ENCODE measurements at places on chromosomes 12 and 14.

DNA sequence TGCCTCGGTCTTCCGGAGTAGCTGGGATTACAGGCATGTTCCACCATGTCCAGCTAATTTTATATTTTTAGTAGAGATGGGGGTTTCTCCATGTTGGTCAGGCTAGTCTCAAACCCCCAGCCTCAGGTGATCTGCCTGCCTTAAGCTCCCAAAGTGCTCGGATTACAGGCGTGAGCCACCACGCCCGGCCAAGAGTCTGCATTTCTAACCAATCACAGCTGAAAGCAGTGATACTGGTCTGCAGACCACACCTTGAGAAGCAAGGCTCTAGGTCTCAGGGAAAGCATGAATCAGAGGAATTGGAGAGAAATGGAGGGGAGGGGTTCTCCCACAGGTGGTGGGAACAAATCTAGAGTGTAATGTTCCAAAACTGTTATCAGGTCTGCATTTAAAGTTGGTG is 55.2 kb upstream of the TMEM263 start:
- DNase-seq = no peak

DNA sequence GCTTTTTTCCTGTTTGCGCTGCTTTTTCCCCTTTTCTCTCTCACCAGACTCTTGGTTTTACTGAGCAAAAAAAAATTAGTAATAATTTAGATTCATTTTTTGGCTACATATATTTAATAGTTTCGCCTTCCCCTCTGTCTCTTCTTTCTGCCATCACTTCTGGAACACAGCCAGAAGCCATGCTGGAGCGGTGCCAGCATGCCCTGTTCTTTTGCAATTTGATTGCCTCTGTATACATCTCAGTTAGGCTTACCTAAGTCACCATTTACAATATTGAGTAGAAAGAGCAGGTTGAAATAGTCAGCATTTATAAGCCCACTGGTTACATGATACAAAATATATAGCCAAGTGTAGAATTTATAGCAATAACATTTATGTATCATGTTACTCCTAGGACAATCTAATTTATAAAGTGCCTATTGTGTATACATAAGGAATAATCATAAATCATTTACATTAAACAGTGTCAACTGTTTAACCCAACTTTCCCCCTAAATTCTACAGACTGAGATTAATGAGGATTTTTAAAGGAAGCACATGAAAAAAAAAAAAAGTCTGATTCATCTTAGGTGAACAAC is 413.8 kb upstream of the SOX5 start:
- no peak for DNase-seq

DNA sequence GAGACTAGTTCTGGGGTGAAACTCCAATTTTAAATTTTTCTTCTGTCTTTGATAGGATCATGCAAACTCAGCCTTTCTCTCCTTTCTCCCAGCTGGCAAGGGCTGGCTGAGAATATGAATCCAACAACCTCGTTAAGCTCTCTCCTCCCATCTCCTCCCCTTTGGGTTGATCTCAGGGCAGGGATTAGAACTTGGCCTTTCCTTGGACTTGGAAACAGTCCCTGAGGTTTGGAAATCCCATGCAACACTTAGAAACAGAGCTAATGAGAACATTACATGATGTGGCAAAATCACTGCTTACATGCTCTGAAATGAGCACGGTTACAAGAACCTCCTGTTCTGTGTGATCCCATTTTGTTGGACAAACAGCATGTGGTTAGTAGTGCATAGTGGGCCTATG is 31.6 kb downstream of the ACACB start:
- no peak for DNase-seq

- no peak for DNase-seq
These were observed 132.2 kb downstream of the ANO4 start for GRCh38 chr12:100926669-100927248.

DNA sequence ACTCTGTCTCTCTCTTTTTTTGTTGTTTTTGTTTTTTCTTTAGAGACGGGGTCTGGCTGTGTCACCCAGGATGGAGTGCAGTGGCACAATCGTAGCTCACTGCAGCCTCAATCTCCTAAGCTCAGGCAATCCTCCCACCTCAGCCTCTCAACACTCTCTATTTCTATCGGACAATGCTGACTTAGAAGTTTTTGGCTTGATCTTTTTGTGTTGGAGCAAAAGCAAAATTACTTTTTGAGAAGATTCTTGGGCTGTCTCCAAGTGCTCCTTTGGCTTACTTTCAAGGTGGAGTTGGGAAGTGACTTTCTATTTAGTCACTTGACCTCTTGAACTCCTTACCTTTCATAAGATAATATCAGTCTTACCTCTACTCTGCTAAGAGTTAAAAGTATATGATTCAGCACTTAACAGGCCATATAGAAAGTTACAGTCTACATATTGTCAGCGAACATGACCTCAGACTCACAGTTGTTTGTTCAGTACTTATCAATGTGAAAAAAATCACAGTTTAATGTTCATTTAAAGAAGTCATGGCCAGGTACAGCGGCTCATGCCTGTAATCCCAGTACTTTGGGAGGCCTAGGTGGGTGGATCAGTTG is 15.4 kb upstream of the MIA2 start:
- no peak for DNase-seq

GRCh38 chr14:23605931-23606585 is 27.5 kb upstream of the JPH4 start:
- DNase-seq = no peak

DNA sequence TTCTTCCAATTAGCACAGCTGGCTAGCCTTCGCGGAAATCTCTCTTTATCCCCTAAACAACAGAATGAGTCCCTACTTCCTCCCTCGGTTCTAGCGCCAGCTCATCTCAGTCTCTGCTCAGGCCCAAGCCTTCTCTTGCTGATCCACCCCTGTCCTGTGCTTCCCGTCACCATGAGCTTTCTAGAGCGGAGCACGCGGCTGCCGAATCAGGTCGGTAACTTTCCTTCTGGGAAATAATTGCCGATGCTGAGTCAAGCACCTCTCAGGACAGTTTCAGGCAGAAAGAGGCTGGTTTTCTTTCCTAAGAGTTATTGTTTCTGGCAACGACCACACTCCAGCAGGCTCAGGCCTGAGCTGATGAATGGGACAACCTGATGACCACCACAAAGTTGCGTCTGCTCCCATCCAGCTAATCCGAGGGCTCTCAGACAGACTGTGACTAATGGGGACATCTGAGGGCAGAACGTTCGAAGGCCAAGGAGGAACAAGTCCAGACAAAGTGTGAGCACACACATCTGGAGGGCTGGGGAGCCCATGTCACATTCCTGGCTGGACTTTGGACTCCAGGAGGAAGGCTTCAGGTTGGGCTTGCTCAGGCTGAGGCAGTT is 13.6 kb upstream of the GPR68 start:
- no peak for DNase-seq

DNA sequence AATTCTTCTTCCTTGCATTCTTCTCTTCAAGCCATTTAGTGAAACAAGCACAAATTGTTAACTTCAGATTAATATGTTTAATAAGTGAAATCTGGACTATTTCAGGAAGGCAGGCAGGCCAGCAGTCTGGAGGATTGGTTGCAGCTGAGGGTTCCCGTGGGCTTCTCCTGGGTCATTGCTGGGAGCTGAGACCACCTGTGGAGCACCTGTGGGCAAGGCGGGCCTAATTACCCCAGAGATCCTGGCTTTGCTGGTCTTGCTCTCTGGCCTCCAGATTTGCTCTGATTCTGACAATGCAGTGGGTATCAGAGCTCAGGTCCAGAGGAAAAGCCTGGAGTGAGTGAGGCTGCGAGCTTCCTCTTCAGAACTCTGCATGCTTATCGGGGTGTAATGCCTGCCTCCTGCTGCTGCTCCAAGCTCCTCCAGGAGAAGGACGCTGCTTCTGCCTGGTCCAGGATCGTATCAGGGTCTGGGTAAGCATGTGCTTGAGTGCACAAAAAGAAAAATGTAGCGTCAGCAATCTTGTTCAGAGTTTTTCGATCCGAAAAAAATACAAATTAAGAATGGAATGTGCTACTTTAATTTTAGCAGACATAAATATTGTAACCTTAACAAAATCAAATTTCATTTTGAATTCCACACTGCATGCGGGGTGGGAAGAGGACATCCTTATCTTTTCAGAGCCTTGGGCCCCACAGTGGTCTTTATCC is 93.8 kb downstream of the TMEM30B start:
- DNase-seq = no peak

- DNase-seq = peak; percentile 24
These were observed 65.7 kb downstream of the TNFAIP2 start for GRCh38 chr14:103188810-103189480.

- DNase-seq = no peak
These were observed 11.4 kb downstream of the MANSC1 start for GRCh38 chr12:12338527-12339168.

GRCh38 chr14:81261176-81261575 is 40.4 kb upstream of the GTF2A1 start:
- DNase-seq = no peak

- no peak for DNase-seq
These were observed 81.1 kb downstream of the NKX2-1 start for GRCh38 chr14:36438883-36439282.

- no peak for DNase-seq
These were observed 36.0 kb downstream of the MAP3K9 start for GRCh38 chr14:70773182-70773862.

DNA sequence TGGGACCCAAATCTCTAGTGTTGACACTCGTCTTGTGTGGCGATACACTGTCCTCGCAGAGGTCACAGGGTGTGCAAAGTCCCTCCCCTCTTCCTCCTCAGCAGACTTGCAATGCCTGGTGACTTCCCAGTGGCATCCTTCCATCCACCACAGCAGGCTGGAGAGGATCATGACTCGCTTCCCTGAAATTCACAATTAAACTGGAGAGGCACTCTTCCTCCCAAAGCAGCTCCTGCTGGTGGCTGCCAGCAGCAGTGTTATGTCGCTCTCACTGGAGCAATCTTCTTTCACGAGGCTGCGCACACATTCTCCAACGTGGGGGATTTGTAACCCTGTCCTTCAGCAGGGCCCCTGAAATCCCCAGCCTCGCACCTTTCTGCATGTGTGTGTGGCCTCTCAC is 145.2 kb upstream of the TMCC3 start:
- DNase-seq = no peak

GRCh38 chr12:1977588-1977987 is 26.7 kb downstream of the DCP1B start:
- DNase-seq = no peak

DNA sequence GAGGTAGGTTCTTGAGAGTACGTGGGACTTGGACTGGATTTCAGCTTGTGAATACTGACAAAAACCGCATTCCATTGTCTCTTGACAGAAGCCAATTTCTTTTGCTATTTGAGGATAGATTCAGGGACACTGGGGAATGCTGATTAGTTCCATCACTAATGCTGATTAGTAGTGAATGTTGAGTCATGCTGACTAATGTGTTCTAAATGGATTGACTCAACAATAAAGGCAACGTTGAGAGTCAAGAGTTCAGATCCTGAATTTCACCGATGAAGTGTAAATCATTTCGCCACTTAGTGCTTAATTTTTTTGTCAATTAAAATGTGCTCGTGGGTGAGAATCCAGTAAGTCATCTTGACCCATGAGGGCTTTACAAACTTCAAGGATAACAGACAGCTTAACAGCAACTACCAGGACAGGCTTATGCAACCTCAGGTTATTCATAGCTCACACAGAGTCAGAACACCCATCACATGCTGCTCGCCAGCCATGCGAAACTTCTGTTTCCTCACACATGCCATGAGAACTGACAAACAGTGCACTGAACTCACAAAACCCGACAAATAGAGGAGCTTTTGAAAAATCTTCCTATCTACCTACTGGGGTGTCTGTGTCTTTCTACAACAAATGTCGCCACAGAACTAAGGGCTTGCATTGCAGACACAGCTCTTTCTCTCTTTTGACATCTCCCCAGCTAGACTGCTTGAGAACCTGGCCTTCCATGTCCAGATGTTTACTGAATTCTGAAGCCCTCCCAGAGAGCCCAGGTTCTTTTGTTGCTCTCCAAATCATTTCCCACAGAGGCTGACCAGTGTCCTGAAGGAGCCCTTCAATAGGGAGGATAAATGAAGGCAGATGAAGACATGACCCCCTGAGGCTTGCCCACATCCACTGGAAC is 316.4 kb downstream of the ZFP36L1 start:
- DNase-seq = no peak

DNA sequence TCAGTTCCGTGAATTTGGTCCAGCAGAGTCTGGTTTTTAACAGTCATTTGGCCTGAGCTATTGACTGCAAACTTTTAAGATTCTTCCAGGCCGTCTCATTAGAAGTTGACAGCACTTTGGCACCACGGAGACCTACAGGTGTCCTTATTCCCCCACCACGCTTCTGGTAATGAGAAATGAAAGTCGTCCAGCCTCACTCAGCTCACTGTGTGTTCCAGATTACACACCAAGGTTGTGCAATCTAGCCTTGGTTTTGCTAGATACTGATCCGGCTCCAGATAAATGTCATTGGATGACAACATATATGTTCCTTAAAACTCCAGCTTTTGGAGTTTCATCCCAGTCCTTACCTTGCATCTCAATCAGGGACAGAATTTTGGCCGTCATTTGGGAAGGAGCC is 210.4 kb downstream of the CHST11 start:
- no peak for DNase-seq

GRCh38 chr14:59582845-59583509 is 6.4 kb upstream of the CCDC175 start:
- DNase-seq = no peak

DNA sequence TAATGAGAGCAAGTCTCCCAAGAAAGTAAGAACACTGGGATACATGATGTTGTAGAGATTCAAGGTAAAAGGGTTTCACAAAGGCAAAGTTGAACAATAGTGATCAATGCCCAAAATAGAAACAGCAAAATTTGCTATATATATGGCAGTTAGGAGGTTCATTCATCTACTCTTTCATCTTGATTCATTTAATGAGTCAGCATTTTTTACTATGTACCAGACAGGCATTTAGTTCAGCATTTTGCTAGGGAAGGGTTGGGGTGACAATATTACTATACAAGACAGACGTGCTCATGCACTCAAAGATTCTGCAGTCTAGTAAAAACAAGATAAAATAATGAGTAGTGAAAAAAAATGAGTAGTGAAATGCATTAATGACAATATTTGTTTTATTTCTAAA is 264.9 kb upstream of the LMO3 start:
- DNase-seq = no peak
